ENCODE measurements at places on chromosomes 2 and 18.

GRCh38 chr2:223576873-223577272 is 25.3 kb downstream of the SCG2 start:
- DNase-seq, result no peak

DNA sequence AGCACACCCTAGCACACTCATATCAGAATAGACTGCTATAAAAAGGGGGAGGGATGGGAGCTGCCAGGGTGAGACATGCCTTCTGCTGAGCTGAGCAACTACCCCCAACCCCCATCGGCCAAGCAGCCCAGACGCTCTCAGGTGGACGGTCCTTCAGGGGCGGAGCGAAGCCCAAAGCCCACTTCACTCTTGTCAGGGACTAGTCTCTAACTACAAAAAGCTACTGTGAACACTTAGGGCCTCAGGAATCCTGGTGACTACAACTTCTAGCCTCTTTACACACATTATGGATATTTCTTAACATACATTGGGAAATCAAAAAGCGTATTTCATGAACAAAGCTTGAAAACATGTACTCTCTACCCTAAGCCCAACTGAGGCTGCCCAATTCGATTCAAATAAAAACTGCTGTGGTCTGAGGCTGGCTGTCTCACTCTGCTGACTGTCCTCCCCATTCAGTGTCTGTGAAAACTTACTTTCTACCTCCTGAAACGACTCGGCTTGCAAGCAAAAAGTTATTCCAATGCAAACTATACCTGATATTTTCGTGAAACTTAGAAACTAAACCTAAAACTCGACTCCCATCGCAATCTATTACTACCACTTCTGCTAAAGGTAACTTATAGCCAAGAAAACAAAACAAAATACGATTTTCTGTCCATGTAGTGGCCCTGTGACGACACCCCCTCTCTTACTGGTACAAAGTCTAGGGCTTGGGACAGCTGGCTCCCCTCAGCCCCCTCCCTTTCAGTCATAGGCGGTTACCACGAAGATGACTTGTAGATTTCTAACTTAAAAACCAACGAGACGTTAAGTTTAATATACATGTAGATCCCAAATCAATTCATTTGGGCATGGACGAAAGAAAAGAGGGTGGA is 1.2 kb downstream of the SERTAD2 start:
- no peak for DNase-seq

- DNase-seq, result no peak
Measured at GRCh38 chr2:151478011-151478410, 68.3 kb downstream of the RIF1 start.

- no peak for DNase-seq
Measured at GRCh38 chr2:119349289-119349688, 17.3 kb downstream of the C2orf76 start.

DNA sequence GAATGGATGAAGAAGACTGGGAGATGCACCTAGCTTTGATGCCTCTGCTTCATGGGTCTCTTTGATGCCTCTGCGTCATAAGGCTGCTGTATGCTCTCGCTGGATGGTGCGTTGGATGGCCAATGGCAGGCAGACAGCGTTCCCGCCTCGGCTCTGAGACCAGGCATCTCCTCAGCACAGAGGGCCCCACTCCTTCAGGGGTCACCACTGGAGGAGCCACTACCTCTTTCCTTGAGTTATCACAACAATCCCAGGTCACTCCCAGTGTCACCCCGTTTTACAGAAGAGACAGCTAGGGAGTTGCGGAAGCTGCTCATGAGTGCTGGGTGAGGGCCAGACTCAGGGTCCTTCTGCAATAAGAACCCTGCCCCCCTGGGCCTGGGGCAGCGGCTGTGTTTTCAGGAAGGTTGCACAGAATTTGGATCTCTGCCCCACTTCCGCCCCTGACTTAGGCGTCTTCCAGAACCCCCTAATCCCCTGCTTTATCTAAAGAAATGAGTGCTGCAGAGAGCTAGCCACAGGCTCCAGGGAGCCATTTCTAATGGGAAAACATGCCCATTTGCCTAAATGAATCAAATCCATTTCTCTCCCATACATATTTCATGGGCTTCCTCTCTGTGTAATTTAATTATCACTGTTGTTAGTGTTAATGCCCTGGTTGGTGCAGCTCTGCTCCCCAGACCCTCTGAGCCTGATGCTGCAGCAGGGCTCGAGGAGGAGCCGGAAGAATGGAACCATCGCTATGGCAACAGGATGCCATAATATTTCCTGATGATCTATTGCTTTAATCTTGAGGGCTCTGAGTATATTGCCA is 131.8 kb upstream of the HS6ST1 start:
- DNase-seq, result no peak

- no peak for DNase-seq
Measured at GRCh38 chr2:206518997-206519396, 75.7 kb downstream of the ADAM23 start.

- no peak for DNase-seq
Measured at GRCh38 chr18:71374294-71375000, 1085.6 kb downstream of the SOCS6 start.

- no peak for DNase-seq
Measured at GRCh38 chr2:65371074-65371434, 61.3 kb downstream of the SPRED2 start.

- DNase-seq, result no peak
Measured at GRCh38 chr2:220932041-220932440, 640.1 kb downstream of the EPHA4 start.

DNA sequence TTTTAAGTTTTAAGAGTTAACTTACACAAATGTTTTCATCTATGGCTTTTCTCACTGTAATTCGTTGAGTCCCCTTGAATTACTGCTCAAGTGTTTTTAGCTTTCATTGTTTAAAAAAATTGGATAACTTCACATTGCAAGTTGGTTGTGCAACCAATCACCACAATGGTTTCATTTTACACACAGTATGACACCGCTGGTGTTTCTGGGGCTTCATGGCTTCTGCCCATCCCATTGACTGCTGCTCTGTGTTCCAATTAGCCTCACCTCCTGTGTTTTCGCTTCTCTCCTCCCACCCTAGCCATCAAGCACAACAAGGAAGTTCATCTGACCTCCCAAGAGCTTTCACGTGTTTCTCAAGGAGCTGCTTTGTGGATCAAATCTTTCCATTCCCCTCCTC is 199.1 kb upstream of the CHAC2 start:
- no peak for DNase-seq

- DNase-seq, result no peak
Measured at GRCh38 chr2:67824186-67824585, 238.6 kb downstream of the C1D start.

DNA sequence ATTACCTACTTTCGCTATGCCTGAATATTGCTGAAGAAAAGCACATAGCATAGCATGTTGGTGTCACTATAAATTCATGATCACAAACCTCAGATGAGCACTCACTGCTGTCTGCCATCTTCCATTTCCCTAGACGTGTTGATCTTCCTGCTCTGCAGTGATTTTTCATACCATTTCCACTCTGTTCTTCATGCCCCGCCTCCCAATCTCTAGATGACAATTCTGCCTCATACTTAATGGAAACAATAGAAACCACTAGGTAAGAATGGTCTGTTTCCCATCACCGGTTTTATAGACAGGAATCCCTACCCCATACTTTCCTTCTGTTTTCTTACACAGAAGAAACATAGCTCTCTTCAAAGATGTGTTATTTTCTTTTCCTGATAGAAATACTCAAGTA is 63.8 kb downstream of the PIK3C3 start:
- no peak for DNase-seq

- DNase-seq, result no peak
Measured at GRCh38 chr2:210233487-210233886, 8.2 kb upstream of the ACADL start.

DNA sequence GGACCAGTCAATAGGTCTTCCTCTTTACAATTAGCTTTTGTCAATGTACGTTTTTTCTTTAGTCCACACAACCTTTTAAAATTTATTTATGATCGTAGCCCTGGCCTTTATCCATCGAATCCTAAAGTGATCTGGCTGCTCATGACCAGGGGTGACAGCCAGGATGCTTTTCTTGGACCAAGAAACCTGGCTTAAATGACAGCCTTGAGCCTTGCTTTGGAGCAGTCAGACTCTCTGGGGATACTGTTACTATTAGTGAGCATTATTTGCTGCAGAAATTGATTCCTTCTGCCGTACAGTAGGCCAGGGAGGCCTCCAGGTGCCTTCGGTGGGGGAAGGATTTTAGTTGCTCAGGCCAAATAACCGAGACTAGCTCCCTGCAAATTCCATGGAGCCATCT is 70.2 kb downstream of the AGAP1 start:
- no peak for DNase-seq

DNA sequence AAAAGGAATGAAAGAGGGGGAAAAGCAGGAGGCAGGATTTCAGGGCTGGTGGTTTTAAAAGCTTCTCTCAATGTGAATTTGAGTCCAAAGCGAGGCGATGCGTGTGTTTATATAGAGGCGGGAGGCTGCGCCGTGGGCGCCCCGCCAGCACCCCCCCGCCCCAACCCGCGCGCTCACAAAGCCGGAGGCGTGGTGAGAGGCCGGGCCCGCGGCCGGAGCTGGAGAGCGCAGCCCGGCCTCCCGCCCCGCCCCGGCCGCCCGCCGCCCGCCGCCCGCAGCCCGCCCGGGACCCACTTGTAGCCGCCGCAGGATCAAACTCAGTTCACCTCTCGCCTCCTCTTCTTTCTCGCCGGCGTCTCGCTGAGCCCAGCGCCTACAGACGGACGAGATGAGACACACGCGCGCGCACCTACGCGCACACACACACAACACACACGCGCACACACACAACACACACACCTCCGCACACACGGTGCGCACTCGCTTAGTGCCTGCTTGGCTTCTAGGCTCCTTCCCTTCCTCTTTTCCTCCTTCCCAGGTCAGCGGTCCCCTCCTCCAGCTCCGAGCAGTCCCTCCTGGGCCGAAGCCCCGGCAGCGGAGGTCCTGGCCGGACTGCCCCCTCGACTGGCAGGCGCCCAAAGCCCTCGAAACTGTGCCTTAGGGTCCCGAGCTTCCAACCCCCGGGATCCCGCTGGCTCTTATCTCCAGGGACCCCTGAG is 1.3 kb upstream of the CYP26B1 start:
- DNase-seq, result peak; percentile 7

- DNase-seq, result no peak
Measured at GRCh38 chr2:38013158-38013752, 62.7 kb downstream of the CYP1B1 start.

DNA sequence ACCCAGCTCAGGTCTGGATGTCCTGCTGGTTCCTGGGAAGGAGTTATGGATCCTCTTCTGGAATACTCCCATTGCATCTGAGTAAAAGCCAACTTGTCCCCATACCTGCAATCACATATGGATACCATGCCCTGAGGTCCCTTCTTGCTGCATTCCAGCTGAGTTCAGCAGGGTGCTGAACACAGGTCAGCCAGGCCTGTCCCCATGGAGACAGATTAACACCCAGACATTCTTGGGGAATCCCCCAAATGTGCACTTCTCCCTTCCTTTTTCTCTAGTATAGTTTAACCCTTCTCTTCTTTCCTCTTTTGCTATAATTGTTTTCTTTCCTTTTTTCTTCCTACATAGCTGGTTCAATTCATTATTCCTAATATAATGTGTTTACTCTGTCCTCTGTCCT is 799.6 kb upstream of the HS6ST1 start:
- DNase-seq, result no peak

GRCh38 chr18:42458226-42458625 is 503.2 kb downstream of the PIK3C3 start:
- no peak for DNase-seq

GRCh38 chr2:17470855-17471641 is 47.2 kb downstream of the RAD51AP2 start:
- DNase-seq, result no peak

DNA sequence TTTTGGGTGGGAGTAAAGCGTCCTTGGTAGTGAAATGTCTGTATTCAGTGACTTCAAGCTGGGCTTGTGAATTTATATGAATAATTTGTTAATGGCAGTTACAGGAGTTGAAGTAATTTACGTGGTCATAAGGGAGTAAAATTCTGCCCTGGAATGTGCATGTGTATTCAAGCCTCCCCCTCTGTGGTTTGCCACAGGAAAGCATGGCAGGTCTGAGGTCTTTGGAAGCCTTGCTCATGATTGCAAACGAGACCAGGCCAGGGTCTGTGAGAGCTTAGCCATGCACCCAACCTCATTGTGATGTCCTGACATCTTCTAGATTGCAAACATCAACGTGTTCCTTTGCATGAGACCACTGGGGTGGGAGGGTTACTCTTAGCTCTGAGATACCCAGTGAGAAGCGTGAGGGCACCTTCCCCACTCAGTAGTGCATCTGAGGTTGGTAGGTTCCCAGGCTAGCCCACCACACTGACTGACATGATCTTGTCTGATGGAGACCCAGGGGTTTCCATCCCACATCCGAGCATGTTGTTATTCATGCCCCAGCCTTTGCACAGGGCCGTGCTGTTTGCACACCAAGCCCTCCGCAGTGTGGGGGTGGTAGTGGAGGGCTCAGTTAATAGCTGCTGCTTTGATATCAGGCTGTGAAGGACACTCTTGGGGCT is 216.5 kb downstream of the KLHL29 start:
- no peak for DNase-seq

GRCh38 chr2:112579241-112579640 is 5.2 kb upstream of the CHCHD5 start:
- no peak for DNase-seq

DNA sequence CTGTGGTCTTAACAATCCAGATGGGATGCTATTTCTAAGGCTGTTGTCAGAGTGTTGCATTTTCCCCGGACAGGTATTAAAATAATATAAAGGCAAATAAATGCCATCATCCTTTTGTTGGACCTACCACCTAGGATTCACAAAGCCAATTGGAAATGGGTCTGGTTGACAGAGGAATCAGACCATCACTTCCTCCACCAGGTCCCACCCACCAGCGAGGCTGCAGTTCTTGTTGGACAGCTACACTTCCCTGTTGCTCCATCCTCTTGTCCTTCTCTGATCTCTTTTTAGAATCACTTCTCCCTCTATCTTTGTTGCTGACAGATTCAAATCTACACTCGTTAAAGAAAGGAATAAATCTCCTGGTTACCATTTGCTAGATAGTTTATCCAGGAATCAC is 1.1 kb downstream of the TMEM169 start:
- no peak for DNase-seq

DNA sequence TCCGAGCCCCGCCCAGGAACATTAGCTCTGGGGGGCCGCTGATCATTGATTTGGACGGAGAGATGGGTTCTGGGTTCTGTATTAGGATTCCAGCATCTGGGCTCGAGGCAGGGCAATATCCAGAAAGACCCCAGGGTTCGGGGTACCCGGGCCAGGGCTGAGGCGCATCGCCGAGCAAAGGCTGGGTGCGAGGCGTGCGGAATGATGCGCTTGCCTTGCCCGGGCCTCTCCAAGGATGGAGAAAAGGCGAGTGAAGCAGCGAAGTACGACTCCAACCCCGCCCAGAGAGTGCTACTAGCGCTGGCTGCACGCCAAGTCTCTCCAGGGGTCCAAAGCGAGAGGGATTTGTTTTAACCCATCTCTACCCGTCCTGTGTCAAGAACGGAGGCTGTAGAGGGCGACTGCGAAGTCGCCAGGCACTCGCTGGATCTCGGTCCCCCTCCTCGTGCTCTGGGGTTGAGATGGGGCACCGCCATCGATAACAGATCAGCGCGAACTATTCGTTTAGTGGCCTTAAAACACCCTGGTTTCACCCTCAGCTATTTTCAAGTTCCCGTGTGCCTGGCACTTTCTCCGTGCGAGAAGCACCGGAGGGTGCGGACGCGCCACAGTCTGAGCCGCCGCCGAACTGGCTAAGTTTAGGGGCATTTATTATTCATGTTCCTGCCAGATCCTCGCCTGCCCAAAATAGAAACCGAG is 1.9 kb downstream of the ADCYAP1 start:
- DNase-seq, result no peak
